Stimulated activated CD8-positive, alpha-beta memory T cell treated with anti-CD3 and anti-CD28 coated beads, Interleukin-2, amount 100 ng/mL, for 1 hour (primary cell): ENCODE measurements at places on chromosomes 5 and 9.

DNA sequence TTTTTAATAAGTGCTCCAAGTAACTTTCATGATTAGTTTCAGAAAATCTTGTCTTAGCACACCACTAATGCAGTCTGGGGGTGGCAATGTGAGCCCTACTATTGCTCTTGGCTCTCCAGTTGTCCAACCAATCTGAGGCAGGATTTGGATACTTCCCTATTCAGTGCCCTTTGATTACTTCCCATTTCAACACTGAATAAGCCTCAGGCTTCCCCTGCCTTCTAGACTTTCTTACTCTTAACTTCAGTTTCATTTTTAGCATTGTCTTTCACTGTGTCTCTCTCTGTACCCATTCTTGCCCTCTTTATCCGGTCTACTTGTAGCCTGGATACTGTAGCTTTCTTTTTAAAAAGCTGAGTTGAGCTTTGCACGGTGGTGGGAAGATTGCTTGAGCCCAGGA is 186.1 kb downstream of the C9orf152 start:
- no peak for DNase-seq

DNA sequence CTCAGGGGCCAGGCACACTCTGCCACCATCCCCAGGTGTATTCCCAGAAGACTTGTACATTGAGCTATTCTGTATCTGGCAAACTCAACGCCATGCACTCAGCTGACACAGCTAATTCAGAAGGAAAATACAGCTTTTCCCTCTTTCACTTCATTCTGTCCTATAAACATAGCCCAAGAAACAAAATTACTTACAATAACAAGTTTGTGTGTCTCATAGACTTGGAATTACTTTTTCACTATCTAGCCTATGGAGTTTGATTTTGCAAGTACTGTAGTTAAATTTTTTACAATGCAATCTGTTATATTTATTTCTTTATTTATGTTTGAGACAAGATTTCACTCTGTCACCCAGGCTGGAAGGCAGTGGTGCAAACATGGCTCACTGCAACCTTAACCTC is 125.1 kb upstream of the KLF9 start:
- DNase-seq, result no peak

DNA sequence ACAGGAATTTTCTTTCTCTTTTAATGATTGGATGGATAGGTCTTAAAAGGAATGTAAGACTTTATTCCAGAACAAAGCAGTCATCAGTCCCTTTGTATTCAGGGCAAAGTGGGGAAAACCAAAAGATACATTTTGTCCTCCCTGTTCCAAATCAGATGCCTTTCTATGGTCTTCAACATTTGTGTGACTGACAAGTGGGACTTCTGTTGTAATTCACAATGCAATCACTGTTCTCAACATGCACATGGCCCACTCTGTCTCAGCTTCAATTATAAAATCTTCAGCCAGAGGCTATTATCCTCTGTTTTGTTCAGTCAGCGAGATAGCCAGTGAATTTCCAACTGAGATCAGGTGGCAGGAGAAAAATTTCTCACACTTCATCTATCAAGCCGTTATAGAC is 95.5 kb upstream of the ERBIN start:
- no peak for DNase-seq

DNA sequence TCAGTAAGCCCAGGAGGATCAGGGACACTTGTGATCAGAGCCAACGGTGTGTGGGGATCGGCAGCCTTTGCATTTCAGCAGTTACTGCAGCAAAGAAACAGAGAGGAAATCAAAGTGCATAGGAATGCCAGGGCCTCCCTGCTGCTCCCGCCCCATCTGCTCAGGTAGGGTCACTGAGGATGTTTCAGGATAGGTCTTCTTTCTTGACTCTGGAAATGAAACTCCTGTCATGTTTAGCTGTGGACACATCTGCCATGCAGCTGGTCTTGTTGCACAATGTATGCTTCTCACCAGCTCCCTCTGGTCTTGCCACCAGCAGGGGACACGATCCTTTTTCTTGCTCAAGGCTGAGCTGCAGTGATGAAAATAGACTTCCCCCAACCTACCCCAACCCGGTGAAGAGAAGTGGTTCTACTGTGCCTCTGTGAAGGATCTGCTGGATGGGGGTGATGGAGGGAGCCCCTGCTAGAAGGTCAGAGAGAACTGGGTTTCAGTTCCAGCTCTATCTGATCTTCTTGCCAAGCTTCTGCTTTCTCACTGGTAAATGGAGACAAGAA is 185.2 kb upstream of the KLF4 start:
- no peak for DNase-seq

- DNase-seq, result no peak
Observed at GRCh38 chr9:19281801-19282200, 51.3 kb downstream of the DENND4C start.

DNA sequence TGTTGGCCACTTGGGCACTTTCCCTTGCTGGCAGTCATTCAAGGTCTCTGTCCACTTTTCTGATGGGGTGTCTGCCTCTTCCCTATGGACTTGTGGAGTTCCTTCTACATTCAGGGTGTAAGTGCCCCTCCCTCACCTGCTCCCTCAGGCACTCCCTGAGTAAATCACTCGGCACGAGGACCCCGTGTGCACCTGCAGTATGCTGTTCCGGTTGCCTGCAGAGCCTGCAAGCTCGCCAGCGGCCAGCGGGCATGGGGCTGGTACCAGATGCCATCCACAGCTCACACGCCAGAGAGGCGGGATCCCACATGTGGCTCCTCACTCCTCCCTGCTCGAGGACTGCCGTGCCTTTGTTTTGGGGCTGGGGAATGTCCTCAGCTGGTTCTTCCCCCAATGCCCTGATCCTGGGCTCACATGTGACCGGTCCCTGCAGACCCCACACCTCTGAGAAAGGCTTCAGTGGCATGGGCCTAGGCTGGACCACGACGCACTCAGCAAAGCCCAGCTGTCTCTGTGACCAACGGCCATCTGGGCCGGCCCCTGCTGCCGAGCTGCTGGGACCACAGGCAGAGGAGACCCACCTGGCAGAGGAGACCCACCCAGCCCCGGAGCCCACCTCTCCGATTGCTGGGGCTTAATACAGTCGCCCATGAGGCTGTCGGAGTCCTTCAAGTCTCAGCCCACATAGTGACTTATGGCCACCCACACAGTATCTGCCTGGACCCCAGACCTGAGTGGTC is 46.1 kb upstream of the CLPTM1L start:
- no peak for DNase-seq

DNA sequence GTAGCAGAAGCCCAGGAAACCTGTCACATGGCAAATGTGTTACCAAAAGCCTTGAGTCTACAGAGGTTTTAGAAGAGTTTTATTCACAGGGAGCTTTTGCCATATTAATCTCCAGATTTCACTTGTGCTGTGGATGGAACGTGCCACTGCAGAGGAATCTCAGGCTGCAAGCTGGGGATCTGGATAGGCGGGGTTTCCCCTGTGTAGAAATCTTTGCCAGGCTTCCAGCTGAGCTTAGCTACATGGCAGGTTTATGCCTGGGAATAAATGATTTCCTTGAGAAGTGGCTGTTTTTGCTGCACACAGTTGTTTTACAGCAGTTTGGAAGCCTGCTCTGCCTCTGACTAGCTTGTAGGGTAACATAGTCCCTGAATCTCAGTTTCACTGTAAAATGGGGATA is 224.6 kb upstream of the PLPPR1 start:
- no peak for DNase-seq

DNA sequence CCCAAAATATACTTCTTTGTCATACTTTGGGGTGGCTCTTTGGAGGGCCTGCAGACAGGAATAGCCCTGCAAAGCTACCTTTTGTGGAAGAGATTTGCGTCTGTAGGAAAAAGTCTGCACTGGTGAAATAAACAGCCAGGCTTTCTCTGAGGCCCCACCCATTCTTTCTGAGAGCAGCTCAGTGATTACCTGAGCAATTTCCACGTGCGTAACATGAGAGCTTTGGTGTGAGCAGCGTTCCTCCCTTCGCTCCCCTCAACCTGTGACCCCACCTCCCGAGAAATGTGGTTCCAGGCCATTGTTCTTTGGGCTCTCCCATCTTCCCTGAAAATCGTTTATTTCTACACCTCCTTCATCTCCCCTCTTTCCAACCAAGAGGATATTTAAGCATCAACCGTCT is 23.8 kb upstream of the FBP1 start:
- no peak for DNase-seq

GRCh38 chr9:111063332-111063731 is 25.1 kb upstream of the LPAR1 start:
- no peak for DNase-seq

DNA sequence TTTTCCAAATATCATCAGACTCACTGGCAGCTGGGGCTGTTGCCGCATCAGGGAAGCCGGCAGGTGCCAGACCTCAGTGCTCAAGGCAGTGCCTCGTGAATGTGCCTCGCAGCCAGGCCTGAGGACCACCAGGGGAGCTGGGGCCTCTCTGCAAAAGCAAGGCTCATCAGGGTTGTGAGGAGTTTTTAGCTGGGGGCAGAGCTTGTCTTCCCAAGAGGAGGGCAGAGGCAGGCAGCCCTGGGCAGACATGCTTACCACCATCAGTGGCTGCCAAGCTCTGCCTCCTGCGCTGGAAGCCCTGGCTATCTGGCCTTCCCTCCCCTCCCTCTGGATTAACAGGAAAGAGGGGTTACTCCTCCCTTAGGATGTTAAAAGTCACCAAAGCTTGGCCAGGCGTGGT is 8.8 kb upstream of the TBC1D9B start:
- DNase-seq, result no peak

GRCh38 chr5:69043655-69043996 is 50.2 kb upstream of the SLC30A5 start:
- DNase-seq, result no peak
